MCF 10A (cell line): ENCODE measurements at places on chromosomes 16 and 17.

GRCh38 chr16:81567987-81568748 lies 123.6 kb downstream of the CMIP start:
- DNase-seq: peak; percentile 86

DNA sequence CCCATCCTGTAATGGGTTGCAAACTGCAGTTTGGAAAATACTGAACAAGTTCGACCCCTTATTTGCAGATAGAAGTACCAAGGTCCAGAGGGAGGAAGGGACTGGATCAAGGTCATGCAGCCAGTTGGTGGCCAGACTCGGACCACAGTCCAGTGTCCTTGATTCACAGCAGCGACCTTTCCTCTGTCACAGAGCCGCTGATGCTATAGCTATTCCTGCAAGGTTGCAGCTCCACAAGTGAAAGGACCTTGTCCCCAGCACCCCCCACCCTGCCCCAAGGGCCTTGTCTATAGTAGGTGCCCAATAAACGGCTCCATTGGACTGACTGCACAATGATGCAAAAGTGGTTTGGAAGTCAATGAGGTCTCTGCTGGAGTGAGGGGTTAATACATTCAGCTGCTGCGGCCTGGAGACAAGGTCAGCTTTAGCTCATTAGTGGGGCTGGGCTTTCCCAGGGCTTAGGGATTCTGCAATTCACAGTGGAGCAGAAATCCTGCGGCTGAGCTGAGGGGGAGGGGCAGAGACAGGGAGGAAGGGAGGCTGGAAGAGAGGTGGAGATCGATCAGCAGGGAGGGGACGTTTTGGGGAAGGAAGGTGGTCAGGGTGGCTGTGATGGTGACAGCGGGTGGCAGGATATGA lies 13.4 kb upstream of the CRHR1 start:
- no peak for DNase-seq

- no peak for DNase-seq
Measured at GRCh38 chr16:20401066-20401465, 3.5 kb downstream of the PDILT start.

DNA sequence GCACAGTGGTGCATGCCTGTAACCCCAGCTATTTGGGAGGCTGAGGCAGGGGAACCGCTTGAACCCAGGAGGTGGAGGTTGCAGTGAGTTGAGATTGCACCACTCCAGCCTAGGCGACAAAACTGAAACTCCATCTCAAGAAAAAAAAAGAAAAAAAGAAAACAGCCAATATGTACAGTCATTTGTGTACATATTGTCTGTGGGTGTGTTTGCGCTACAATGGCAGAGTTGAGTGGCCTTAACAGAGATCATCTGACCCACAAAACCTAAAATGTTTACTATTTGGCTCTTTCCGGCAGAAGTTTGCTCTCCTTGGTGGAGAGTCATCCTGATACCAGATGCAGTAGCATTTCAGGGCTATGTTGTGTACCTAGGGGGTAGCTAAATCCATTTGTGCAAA lies 57.9 kb downstream of the ARSG start:
- DNase-seq: no peak

GRCh38 chr17:19263641-19264051 lies 26.5 kb downstream of the EPN2 start:
- peak; percentile 44 for DNase-seq

DNA sequence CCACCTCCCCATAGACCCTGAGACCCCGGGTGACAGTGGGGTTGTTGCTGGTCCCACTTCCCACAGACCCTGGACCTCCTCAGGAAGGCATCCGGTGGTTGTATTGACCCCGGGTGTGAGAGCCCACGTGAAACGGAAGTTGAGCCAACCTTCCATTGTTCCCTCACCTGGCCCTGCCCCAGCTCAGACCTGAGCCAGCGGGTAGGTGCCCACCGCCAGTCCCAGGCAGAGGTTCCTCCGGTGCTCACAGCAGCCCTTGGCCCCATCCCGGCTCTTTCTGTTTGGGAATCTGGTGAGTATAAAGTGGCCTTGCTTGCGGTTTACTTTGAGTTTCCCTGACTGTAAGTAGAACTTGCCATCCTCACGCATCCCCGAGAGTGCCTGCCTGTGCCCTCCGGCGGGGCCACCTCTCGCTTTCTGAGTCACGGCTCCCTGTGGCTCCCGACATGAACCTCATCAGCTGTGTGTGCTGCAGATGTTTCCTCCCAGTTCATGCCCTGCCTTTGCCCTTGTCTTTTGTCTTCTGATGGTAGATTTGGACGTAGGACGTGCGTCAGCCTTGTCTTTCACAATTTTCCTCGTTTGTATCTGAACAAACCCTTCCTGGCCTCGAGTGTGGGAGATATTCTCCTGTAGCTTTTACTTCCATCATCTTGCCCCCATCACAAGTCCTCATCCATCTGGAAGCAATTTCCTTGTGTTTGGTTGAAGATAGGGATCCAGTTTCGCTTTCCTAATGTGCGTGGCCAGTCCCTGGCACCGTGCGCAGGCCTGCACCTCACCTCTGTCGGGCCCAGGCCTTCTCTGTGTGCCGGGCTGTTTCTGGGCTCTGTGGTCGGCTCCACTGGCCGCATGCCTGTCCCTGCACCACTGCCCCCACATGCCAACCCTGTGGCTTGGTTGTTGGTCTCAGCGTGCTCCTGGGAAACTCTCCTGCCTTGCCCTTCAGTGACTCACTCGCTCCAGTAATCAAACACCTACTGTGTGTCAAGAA lies 76.0 kb downstream of the METRNL start:
- DNase-seq: peak; percentile 23

GRCh38 chr17:13518261-13519000 lies 83.3 kb downstream of the HS3ST3A1 start:
- no peak for DNase-seq

- DNase-seq: no peak
Measured at GRCh38 chr17:31496601-31497000, 105.1 kb downstream of the RAB11FIP4 start.

GRCh38 chr17:915538-916201 lies 63.9 kb downstream of the NXN start:
- DNase-seq: peak; percentile 80

DNA sequence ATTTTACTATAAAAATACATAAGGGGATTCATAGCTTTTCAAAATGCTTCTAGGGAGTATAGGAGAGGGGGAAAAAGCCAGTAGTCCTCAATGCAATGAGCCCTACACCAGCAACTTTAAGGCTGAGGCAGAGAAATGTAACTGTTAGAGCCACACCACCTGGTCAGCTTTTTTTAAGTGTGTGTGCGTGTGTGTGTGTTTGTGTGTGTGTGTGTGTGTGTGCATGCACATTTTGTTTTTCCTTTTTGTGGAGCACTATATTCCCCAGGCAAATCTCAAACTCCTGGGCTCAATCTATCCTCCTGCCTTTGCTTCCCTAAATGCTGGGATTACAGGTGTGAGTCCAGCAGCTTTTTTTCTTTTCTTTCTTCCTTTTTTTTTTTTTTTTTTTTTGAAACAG lies 2.3 kb upstream of the MEIOC start:
- DNase-seq: no peak

- no peak for DNase-seq
Measured at GRCh38 chr16:4795181-4795827, at the start of gene SMIM22. TSS of gene SMIM22 (plus strand) at chr16:4795369. CDS start at chr16:4795735, 366 bp downstream.

DNA sequence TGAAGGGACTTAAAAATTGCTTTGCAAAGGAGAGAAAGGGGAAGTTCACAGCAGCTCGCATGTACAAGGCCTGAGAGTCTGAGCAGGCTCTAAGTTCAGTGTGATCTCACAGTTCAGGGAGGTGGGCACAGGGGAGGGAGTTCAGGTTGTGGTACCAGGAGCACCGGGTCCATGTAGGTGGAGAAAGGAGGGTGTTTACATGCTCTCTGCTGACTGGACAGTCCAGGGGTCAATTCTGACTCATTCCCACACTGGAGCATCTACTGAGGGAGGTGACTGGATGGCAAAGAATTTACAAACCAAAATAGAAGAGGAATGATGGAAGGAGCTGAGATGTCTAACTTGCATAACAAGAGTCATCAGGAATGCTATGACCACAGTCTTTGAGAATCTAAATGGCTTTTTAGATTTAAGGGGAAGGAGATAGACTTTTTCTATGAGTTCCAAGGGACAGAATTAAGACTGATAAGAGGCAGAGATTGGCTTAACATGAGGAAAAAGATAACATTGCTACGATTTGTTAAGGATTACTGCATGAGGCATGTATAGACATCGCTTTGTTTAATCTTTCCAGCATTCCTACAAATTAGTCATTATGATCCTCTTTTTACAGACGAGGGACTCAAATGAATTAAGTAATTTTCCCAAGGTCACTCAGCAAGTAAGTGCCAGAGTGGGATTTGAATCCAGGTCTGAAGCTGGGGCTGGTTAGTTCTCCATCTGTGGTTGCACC lies 29.9 kb downstream of the MIS12 start:
- peak; percentile 71 for DNase-seq

DNA sequence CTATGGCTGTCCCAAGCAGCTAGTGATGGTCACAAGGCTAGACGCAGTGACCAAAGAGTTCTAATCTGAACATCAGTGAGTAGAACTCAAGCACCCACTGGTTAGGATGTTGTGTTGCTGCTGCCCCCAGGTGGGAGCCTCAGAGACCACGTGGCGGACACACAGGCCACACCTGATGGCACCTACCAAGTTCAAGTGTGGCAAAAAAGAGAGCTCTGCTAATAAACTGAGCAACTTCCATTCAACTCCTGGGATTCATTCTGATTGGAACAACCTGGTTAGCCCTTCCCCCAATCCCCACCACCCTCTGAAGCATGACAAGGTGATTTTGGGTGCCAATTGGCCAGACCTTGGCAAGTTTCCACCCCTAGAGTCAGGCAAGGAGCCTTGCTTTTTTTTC lies 3.5 kb upstream of the LCMT1 start:
- peak; percentile 13 for DNase-seq

GRCh38 chr17:81115219-81115618 lies 50.1 kb upstream of the PVALEF start:
- DNase-seq: no peak

DNA sequence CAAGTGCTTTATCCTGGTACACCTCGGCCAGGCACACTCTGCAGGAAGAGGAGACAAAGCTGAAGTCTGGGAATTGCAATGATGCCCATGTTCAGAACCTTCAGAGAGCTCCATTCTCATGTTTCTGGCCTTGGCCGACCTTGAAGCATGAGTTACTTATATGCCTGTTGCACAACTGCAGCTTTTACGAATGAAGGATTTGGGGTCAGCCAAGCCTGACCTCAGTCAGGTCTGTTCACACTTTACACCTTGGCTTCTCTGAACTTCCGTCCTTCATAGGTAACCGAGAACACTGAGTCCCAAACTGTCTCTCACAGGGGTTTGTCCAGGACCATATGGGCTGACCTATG lies 66.7 kb downstream of the GTF3C1 start:
- no peak for DNase-seq

GRCh38 chr16:62573466-62573865 lies 537.2 kb upstream of the CDH8 start:
- DNase-seq: no peak

DNA sequence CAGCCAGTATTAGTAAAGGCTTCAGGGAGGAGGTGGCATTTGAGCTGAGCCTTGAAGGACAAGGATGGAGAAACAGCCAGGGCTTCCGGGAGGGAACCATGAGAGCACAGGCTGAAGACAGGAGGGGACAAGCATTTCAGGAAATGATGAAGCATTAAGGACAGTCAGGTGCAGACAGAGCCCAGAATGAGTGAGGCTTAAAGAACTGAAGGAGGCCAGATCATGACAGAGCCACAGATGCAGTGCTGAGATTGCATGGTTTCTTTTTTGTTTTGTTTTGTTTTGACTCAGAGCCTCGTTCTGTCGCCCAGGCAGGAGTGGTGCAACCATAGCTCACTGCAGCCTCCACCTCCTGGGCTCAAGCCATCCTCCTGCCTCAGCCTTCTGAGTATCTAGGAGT lies 211.5 kb downstream of the SOX9 start:
- peak; percentile 17 for DNase-seq

GRCh38 chr16:69839798-69840409 lies 77.8 kb downstream of the WWP2 start:
- DNase-seq: no peak

DNA sequence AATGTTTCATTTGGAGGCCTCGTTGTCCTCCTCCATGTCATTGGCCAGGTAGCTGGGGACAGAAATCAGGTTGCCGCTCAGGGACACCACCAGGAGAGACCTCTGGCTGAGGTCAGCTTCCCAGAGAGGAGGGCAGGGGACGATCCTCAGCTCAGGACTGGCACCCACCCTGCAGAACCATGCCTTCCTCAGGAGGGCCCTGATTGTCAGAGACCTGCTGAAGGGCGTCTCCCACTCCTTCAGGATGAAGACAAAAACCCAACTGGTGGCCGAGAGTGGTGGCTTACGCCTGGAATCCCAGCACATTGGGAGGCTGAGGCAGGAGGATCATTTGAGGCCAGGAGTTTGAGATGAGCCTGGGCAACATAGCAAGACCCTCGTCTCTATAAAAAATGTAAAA lies 19.5 kb downstream of the PRR11 start:
- DNase-seq: no peak

GRCh38 chr16:1108299-1109252 lies 12.5 kb upstream of the C1QTNF8 start:
- DNase-seq: peak; percentile 34

DNA sequence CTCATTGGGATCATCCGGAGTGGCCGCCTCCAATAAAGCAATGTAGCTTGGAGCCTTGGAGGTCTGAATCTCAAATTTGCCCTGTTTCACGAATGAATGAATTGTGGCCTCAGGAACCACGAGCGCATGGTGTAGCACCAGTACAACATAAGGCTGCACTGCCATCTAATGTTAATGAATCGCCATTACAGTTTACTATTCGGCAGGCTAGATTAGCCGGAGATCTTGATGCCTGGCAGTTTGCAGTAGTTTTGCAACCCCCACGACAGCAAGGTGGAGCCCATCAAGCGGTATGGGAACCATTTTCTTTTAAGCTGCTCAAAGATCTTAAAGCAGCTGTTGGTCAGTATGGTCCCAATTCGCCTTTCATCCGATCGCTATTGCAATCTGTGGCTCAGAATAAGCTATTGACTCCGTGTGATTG lies 18.8 kb downstream of the ALOX15B start:
- peak; percentile 86 for DNase-seq

DNA sequence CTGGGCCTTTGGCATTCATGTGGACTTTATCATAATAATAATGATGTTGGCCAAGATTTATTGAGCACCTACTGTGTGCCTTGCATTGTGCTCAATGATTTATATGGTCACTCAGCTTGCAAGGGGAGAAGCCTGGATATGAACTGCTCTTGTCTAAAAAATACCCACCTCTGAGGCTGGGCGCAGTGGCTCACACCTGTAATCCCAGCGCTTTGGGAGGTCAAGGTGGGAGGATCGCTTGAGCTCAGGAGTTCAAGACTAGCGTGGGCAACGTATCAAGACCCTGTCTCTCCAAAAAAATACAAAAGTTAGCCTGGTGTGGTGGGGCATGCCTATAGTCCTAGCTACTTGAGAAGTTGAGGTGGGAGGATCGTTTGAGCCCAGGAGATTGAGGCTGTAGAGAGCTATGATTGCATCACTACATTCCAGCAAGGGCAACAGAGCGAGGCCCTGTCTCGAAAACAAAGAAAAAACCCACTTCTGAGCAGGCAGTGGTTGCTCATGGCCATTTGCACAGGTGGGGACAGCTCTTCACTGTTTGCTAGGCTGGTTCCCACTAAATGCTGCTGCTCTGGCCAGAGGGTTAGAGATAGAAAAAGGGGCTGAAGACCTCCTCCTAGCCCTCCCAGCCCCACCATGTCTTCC lies 4.3 kb upstream of the ADGRG1 start:
- peak; percentile 57 for DNase-seq
